ENCODE measurements at places on chromosomes 16 and 17. TPM values are rescaled to one million over a fixed set of nuclear protein-coding genes. Genes with fewer than 3 reads are reported as not detected.

Gene C1QTNF1
- 90.6 TPM for total RNA-seq

- H3K4me1 ChIP-seq: no peaks in the 10 kb centered on the region
- no peak overlapping the region for H3K4me3 ChIP-seq
- H3K27ac ChIP-seq: no peak overlapping the region
- no peak for DNase-seq
- no peaks in the 10 kb centered on the region for H3K27me3 ChIP-seq
Observed at GRCh38 chr17:6843241-6843880, 11.8 kb upstream of the TEKT1 start.

Gene MYO15A
- 2.6 TPM for total RNA-seq

DNA sequence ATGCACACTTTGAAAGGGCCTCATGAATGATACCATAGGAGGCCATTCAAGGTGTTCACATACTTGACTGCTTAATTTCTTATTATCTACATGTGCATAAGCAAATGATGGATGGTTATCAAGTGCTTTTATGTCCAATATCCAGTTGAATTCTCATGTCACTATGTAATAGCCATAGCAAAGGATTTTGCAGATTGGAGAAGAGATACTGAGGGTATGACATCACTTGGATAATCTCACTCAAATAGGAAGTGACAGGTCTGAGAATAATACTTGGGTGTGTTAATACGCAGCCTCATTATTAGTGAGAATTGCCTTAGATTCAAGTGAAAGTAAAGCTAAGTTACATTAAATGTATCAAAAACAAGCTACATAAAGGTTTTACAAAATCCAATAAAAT lies 1208.6 kb downstream of the CDH11 start:
- H3K4me1 ChIP-seq: no peaks in the 10 kb centered on the region
- H3K27me3 ChIP-seq: no peaks in the 10 kb centered on the region
- no peak for DNase-seq
- no peak overlapping the region for H3K27ac ChIP-seq
- no peak overlapping the region for H3K4me3 ChIP-seq
- H3K36me3 ChIP-seq: no peaks in the 10 kb centered on the region

- no peaks in the 10 kb centered on the region for H3K4me1 ChIP-seq
- no peak for DNase-seq
- no peaks in the 10 kb centered on the region for H3K27me3 ChIP-seq
- no peak overlapping the region for H3K4me3 ChIP-seq
- H3K36me3 ChIP-seq: no peaks in the 10 kb centered on the region
Observed at GRCh38 chr17:6145946-6146345, 75.8 kb downstream of the WSCD1 start.

DNA sequence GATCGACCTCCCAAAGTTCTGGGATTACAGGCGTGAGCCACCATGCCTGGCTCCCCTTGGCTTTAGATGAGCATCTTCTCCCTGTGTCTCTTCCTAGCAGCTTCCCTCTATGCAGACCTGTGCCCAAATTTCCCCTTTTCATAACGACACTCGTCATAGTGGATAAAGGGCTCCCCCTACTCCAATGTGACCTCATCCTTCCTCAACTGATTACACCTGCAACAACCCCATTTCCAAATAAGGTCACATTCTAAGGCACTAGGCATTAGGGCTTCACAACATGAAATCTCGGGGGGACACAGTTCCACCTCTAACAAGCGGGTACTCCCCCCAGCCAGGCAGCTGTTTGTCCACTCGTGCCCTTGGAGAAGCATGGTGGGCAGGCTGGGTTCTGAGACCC lies 10.3 kb downstream of the KIF19 start:
- no peaks in the 10 kb centered on the region for H3K4me1 ChIP-seq
- H3K27me3 ChIP-seq: no peaks in the 10 kb centered on the region
- DNase-seq: no peak

Gene SNN
- total RNA-seq: 30.6 TPM

GRCh38 chr17:79501910-79502309 lies 108.9 kb downstream of the RBFOX3 start:
- H3K36me3 ChIP-seq: no peaks in the 10 kb centered on the region
- peaks cover 11% of the 10 kb centered on the region for H3K27me3 ChIP-seq
- H3K4me3 ChIP-seq: no peak overlapping the region
- H3K27ac ChIP-seq: no peak overlapping the region
- H3K4me1 ChIP-seq: no peaks in the 10 kb centered on the region

GRCh38 chr17:48751733-48752398 lies 23.3 kb upstream of the HOXB13 start:
- no peak overlapping the region for H3K27ac ChIP-seq
- no peak for DNase-seq
- H3K4me3 ChIP-seq: no peak overlapping the region
- H3K4me1 ChIP-seq: peaks cover 8% of the 10 kb centered on the region
- peaks cover 8% of the 10 kb centered on the region for H3K27me3 ChIP-seq
- no peaks in the 10 kb centered on the region for H3K36me3 ChIP-seq

GRCh38 chr17:28421787-28422305 lies 15.8 kb upstream of the SLC46A1 start:
- no peak for DNase-seq
- no peaks in the 10 kb centered on the region for H3K36me3 ChIP-seq
- no peaks in the 10 kb centered on the region for H3K27me3 ChIP-seq
- no peak overlapping the region for H3K4me3 ChIP-seq
- H3K4me1 ChIP-seq: no peaks in the 10 kb centered on the region

GRCh38 chr16:8583732-8584131 lies 6.6 kb downstream of the TMEM114 start:
- H3K27me3 ChIP-seq: no peaks in the 10 kb centered on the region
- H3K36me3 ChIP-seq: no peaks in the 10 kb centered on the region
- H3K4me3 ChIP-seq: no peak overlapping the region
- no peak overlapping the region for H3K27ac ChIP-seq
- DNase-seq: no peak
- no peaks in the 10 kb centered on the region for H3K4me1 ChIP-seq

Gene ZNF423
- 20.5 TPM for total RNA-seq

Gene ADGRG3
- not detected for total RNA-seq

DNA sequence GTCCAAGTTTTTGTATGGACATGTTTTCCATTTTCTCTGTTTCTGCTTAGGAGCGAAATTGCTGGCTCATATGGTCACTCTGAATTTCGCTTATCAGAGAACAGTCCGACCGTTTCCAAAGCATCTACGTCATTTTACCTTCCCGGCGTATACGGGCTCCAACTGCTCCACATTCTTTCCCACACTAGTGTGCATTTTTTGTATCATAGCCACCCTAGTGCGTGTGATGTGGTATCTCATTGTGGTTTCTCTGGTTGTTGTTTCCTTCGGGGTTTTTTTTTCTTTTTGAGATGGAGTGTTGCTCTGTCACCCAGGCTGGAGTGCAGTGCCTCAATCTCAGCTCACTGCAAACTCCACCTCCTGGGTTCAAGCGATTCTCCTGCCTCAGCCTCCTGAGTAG lies 31.0 kb upstream of the BHLHA9 start:
- no peaks in the 10 kb centered on the region for H3K4me1 ChIP-seq
- H3K27me3 ChIP-seq: no peaks in the 10 kb centered on the region
